IPS DF 19.7 (cell line): ENCODE measurements at places on chromosomes 5 and 9.

- DNase-seq: no peak
These were observed 371.2 kb upstream of the RORB start for GRCh38 chr9:74125941-74126340.

DNA sequence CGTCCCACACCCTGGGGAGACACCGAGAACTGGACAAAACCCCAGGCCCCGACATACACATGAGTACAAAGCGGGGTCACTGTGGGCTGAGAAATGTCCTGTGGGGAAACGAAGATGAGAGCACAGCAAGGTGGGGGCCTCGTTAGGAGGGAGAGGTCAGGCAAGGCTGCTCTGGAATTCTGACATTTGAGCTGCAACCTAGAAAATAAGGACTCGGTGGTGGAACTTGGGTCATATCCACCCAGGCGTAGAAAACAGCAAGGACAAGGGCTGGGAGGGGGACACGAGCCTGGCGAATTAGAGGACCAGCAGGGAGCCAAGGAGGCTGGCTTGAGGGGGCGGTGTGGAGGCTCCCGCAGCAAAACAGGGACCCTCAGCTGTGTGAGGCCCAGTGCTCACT lies 32.8 kb downstream of the NCS1 start:
- DNase-seq: no peak

DNA sequence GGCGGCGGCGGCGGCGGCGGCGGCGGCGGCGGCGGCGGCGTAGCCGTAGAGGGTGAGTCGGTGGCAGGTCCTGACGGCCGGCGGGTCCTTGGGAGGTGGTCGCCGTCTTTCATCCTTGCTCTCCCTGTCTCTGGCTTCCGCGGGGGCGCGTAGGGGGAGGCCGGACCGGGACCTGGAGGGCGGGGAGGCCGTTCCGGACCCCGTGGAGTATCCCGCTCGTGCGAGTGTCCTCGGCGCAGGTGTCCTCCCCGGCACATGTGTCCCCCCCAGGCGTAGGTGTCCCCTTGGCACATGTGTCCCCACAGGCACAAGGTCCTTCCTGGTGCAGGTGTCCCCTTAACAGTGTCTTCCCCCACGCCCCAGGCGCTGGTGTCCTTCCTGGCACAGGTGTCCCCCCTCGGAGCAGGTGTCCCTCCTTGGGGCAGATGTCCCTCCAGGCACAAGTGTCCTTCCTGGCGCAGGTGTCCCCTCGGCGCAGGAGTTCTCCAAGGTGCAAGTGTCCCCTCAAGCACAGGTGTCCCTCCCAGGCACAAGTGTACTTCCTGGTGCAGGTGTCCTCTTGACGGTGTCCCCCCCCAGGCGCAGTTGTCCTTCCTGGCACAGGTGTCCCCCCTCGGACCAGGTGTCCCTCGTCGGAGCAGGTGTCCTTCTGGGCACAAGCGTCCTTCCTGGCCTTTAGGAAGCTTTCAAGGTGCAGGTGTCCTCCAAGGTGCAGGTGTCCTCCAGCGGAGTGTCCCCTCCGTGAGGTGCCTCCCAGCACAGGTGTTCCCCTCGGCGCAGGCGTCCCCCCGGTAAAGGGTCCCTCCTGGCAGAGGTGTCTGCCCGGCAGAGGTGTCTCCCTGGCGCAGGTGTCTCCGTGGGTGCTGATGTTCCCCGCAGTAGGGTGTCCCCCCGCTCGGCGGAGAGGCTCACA lies 519 bp downstream of the EXOC3 start:
- DNase-seq: no peak

DNA sequence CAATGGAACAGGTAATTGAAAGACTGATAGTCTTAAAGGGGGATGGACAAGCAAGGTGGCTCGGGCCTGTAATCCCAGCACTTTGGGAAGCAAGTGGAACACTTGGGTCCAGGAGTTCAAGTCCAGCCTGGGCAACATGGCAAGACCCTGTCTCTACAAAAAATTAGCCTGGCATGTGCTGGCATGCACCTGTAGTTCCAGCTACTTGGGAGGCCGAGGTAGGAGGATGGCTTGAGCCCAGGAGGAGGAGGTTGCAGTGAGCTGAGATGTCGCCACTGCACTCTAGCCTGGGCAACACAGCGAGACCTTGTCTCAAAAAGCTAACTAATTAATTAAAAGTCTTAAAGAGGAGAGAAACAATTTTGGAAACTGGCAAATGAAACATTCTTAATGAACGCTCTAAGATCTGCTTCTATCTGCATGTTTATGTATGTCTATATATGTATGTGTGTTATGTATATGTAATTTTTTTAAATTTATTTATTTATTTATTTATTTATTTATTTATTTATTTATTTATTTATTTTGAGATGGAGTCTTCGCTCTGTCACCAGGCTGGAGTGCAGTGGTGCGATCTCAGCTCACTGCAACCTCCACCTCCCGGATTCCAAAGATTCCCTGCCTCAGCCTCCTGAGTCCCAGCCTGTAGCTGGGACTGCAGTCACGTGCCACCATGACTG lies 80.6 kb downstream of the SFXN1 start:
- no peak for DNase-seq

GRCh38 chr5:16570121-16570815 lies 46.5 kb downstream of the RETREG1 start:
- no peak for DNase-seq

- DNase-seq: no peak
These were observed 441.9 kb upstream of the PIK3R1 start for GRCh38 chr5:67773411-67774266.

- DNase-seq: no peak
These were observed 564.0 kb downstream of the IRX1 start for GRCh38 chr5:4159681-4160080.
